ENCODE measurements at places on chromosomes 1 and 21. TPM values are rescaled to one million over a fixed set of nuclear protein-coding genes. Genes with fewer than 3 reads are reported as not detected.

PLPP3 gene
- total RNA-seq: 1.6 TPM

DNALI1 gene
- total RNA-seq: 0.71 TPM

PNRC2 gene
- total RNA-seq: 60.9 TPM

SLC1A7 gene
- total RNA-seq: not detected

NKAIN1 gene
- total RNA-seq: not detected

ERICH3 gene
- total RNA-seq: not detected

CD2 gene
- not detected for total RNA-seq

All from foreskin keratinocyte (primary cell).